Cardiac muscle cell (in vitro differentiated cells and primary cell): ENCODE measurements at places on chromosomes 12 and 14. TPM values are rescaled to one million over a fixed set of nuclear protein-coding genes. Genes with fewer than 3 reads are reported as not detected.

DNA sequence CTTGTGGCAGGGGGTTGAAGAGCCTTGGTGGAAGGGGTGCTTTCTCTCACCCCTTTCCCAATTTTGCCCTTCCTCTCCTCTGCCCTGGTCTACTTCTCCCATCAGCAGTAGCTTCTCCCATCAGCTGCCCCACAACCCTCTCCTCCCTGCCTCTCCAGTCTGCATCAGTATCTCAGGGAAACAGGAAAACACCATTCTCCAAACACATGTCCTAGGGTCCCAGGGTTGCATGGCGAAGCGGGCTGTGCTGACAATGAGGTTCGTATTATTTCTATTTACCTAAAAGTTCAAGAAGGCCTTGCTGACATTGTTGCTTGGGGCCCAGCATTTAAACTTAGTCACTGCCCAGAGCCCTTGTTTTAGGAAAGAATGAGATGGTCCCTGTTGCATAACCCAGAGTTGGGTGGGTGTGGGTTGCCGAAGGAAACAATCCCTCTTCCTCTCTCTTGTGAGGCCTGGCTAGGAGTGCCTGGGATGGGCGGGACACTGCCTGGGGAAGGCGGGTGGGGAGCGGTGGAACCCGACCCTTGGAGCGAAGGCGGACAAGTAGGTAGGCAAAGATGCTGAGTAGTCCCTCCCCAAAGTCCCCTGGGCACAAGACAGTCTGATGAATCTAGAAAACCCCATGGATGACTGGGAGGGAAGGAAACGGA, 1.3 kb upstream of the IGFBP6 start:
- peaks cover 15% of the 10 kb centered on the region for H3K4me1 ChIP-seq
- no peak overlapping the region for H3K4me3 ChIP-seq
- peak; percentile 85 for DNase-seq
- no peaks in the 10 kb centered on the region for H3K36me3 ChIP-seq
- H3K27me3 ChIP-seq: peaks cover 3% of the 10 kb centered on the region

GRCh38 chr12:64618953-64619590, 8.8 kb downstream of the RASSF3 start:
- H3K36me3 ChIP-seq: no peaks in the 10 kb centered on the region
- peak; percentile 83 for DNase-seq
- H3K27ac ChIP-seq: no peak overlapping the region
- H3K4me3 ChIP-seq: no peak overlapping the region
- no peaks in the 10 kb centered on the region for H3K4me1 ChIP-seq

DNA sequence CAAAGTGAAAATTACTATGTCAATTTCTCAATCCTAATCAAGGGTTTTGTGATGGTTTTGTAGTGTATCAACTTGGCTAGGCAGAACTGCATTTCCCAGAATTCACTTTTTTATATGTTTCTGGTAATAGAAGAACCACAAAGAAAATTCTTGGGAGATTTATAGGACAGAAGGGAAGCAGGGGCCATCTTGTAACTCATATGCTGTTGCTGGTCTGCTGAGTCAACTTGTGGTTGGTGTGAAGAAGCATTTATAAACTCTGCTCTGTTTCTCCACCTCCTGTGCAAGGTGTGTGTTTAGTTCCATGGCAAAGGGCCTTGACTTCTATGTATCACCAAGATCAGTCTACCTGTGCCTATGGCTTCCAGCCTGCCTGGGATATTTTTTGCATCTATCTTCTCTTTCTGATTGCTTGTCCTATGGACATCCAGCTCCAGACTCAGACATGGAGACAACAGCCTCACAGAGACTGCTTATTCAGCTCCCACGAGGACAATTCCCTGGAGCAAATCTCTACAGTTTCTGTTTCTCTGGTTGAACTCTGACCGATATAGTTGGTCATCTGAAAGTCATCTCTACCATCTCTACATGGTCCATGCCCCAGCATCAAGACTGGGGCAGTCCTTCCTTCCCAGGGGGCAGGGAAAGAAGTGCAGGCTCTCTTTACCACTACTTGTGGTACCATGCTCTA, 364.3 kb upstream of the DDHD1 start:
- H3K4me3 ChIP-seq: no peak overlapping the region
- H3K4me1 ChIP-seq: no peaks in the 10 kb centered on the region
- H3K27ac ChIP-seq: no peak overlapping the region
- no peaks in the 10 kb centered on the region for H3K36me3 ChIP-seq
- peaks cover 56% of the 10 kb centered on the region for H3K27me3 ChIP-seq

GRCh38 chr12:24127919-24128721, 178.7 kb upstream of the SOX5 start:
- no peaks in the 10 kb centered on the region for H3K36me3 ChIP-seq
- no peak overlapping the region for H3K4me3 ChIP-seq
- H3K27me3 ChIP-seq: no peaks in the 10 kb centered on the region
- no peak overlapping the region for H3K27ac ChIP-seq

GRCh38 chr12:15996254-15996653, 85.1 kb downstream of the DERA start:
- H3K4me1 ChIP-seq: peaks cover 22% of the 10 kb centered on the region
- H3K36me3 ChIP-seq: no peaks in the 10 kb centered on the region
- H3K4me3 ChIP-seq: no peak overlapping the region
- no peaks in the 10 kb centered on the region for H3K27me3 ChIP-seq
- no peak overlapping the region for H3K27ac ChIP-seq

DNA sequence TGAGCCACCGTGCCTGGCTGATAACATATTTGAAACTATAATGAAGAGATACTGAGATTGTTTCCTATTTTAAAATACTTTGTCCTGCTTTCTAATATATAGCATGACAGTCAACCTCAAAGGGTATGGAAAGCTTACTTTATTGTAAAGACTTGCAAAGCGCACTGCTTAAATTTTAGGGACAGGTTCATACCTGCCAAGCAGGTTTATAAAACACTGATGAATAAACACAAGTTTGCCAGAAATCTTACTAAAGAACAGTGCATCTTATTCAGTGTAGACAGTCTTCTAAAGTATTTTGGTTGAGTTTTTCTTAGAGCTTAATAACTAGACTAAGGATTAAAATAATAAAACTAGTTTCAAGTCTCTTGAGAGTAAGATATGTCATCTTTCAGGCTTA, 4.8 kb downstream of the C12orf71 start:
- no peaks in the 10 kb centered on the region for H3K36me3 ChIP-seq
- H3K4me1 ChIP-seq: no peaks in the 10 kb centered on the region
- peaks cover 44% of the 10 kb centered on the region for H3K27me3 ChIP-seq

DNA sequence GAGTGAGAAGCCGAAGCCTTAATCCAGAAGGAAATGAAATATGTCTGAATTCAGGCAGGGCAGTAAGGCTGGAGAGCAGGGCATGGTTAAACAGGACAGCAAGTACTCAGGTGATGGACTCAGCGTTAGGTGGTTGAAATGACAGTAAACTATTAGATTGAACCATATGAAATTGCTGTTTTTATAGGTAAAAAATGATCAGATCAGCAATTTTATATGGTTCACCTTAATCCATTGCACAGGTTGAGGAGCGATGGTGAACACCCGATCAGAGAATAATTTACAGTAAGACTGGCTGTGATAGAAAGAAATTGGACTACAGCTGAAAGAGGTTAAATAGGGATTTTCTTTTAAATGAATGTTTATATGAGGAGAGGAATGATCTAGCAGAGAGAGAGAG, 56.6 kb downstream of the TTC6 start:
- H3K27ac ChIP-seq: no peak overlapping the region
- H3K4me3 ChIP-seq: no peak overlapping the region
- no peaks in the 10 kb centered on the region for H3K4me1 ChIP-seq
- H3K27me3 ChIP-seq: no peaks in the 10 kb centered on the region

- no peaks in the 10 kb centered on the region for H3K27me3 ChIP-seq
- no peak for DNase-seq
- H3K27ac ChIP-seq: peak within 1 kb of the TSS; percentile 14
- no peaks in the 10 kb centered on the region for H3K36me3 ChIP-seq
- no peak within 1 kb of the TSS for H3K4me3 ChIP-seq
These were observed at the start of gene MGP for GRCh38 chr12:14885718-14886221. MGP (minus strand) TSS chr12:14885854; CDS start chr12:14885791, 63 bp downstream.

- H3K4me3 ChIP-seq: no peak overlapping the region
- H3K36me3 ChIP-seq: no peaks in the 10 kb centered on the region
- H3K27me3 ChIP-seq: no peaks in the 10 kb centered on the region
- no peaks in the 10 kb centered on the region for H3K4me1 ChIP-seq
- H3K27ac ChIP-seq: no peak overlapping the region
These were observed 126.9 kb upstream of the RBM19 start for GRCh38 chr12:114092981-114093380.

DNA sequence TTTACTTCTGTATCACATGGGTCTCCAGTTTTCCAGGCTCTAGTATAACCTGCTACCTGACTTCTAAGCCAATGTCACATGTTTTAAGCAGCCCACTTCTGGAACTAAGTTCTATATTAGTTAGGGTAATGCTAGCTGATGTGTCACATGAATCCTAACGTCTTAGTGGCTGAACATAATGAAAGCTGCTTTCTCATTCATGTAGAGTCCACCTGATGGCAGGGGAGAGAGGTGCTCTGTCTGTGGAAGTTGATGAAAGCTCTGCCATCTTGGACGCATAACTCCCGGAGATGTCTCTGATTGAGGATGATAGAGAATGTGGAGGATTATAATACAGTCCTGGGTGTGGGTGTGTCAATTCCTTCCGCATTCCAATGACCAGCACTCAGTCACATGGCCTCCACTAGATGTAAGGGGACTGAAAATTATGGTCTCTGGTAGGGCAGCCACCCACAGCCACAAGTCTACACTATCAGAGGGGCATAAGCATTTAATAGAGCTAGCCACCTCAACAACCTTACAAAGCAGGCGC, 234.4 kb upstream of the CRY1 start:
- no peaks in the 10 kb centered on the region for H3K4me1 ChIP-seq
- H3K27ac ChIP-seq: no peak overlapping the region
- peaks cover 38% of the 10 kb centered on the region for H3K27me3 ChIP-seq
- no peaks in the 10 kb centered on the region for H3K36me3 ChIP-seq
- H3K4me3 ChIP-seq: no peak overlapping the region
- DNase-seq: no peak

- no peaks in the 10 kb centered on the region for H3K36me3 ChIP-seq
- no peaks in the 10 kb centered on the region for H3K27me3 ChIP-seq
- no peak overlapping the region for H3K4me3 ChIP-seq
- H3K27ac ChIP-seq: no peak overlapping the region
- DNase-seq: no peak
- H3K4me1 ChIP-seq: no peaks in the 10 kb centered on the region
These were observed 205.0 kb downstream of the BMP4 start for GRCh38 chr14:53751650-53752049.

GRCh38 chr12:93192878-93193277, 184.8 kb upstream of the NUDT4 start:
- DNase-seq: no peak
- no peaks in the 10 kb centered on the region for H3K36me3 ChIP-seq
- H3K4me3 ChIP-seq: no peak overlapping the region
- peaks cover 11% of the 10 kb centered on the region for H3K4me1 ChIP-seq
- no peak overlapping the region for H3K27ac ChIP-seq
- no peaks in the 10 kb centered on the region for H3K27me3 ChIP-seq

- H3K36me3 ChIP-seq: no peaks in the 10 kb centered on the region
- H3K27me3 ChIP-seq: no peaks in the 10 kb centered on the region
- H3K4me1 ChIP-seq: no peaks in the 10 kb centered on the region
- DNase-seq: peak; percentile 27
- no peak overlapping the region for H3K27ac ChIP-seq
These were observed 20.2 kb downstream of the CCDC38 start for GRCh38 chr12:95922231-95922630.

- H3K27ac ChIP-seq: no peak overlapping the region
- no peaks in the 10 kb centered on the region for H3K27me3 ChIP-seq
- no peaks in the 10 kb centered on the region for H3K36me3 ChIP-seq
- H3K4me1 ChIP-seq: no peaks in the 10 kb centered on the region
- DNase-seq: peak; percentile 4
- no peak overlapping the region for H3K4me3 ChIP-seq
These were observed 397.7 kb downstream of the MDGA2 start for GRCh38 chr14:47277703-47278102.

GRCh38 chr14:73344319-73344718, 107.0 kb downstream of the PAPLN start:
- H3K27ac ChIP-seq: no peak overlapping the region
- no peak for DNase-seq
- H3K36me3 ChIP-seq: no peaks in the 10 kb centered on the region
- no peak overlapping the region for H3K4me3 ChIP-seq
- H3K27me3 ChIP-seq: no peaks in the 10 kb centered on the region

GRCh38 chr12:120804428-120804827, 78.8 kb downstream of the ACADS start:
- no peak overlapping the region for H3K4me3 ChIP-seq
- H3K36me3 ChIP-seq: no peaks in the 10 kb centered on the region
- no peaks in the 10 kb centered on the region for H3K27me3 ChIP-seq
- H3K27ac ChIP-seq: no peak overlapping the region
- no peak for DNase-seq

DNA sequence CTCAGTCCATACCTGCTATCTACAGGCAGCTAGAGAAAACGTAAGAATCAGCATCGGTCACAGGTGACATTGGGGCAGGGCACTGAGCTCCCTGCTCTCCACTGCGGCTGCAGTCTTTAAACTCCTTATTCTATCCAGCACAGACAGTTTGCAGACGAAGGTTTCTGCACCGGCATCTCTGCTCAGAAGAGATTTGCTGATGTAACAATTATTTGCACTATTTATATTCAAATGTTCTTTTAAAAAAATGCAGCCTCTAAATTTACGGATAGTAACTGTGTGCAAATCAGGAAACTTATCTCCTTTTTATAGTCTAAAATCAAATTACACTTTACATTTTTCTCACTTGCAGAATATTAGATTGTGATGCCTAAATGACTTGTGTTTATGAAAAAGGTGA, 671.0 kb downstream of the VRK1 start:
- no peak overlapping the region for H3K27ac ChIP-seq
- no peak overlapping the region for H3K4me3 ChIP-seq
- DNase-seq: no peak
- no peaks in the 10 kb centered on the region for H3K27me3 ChIP-seq

- no peaks in the 10 kb centered on the region for H3K4me1 ChIP-seq
- no peak for DNase-seq
- no peaks in the 10 kb centered on the region for H3K27me3 ChIP-seq
These were observed 26.3 kb downstream of the LRTM2 start for GRCh38 chr12:1846421-1847405.

- DNase-seq: no peak
- H3K27me3 ChIP-seq: no peaks in the 10 kb centered on the region
- H3K4me1 ChIP-seq: no peaks in the 10 kb centered on the region
- H3K36me3 ChIP-seq: no peaks in the 10 kb centered on the region
- H3K4me3 ChIP-seq: no peak overlapping the region
These were observed 60.3 kb downstream of the GPHN start for GRCh38 chr14:66568220-66568619.

GRCh38 chr12:8123124-8123912, at the start of gene CLEC4A:
CLEC4A (plus strand) TSS chr12:8123617; CDS start chr12:8123879, 262 bp downstream.
- H3K27me3 ChIP-seq: no peaks in the 10 kb centered on the region
- no peaks in the 10 kb centered on the region for H3K4me1 ChIP-seq
- no peak within 1 kb of the TSS for H3K27ac ChIP-seq

- DNase-seq: peak; percentile 32
- no peak overlapping the region for H3K4me3 ChIP-seq
- H3K27ac ChIP-seq: no peak overlapping the region
- H3K36me3 ChIP-seq: no peaks in the 10 kb centered on the region
- no peaks in the 10 kb centered on the region for H3K27me3 ChIP-seq
These were observed 53.4 kb upstream of the ANO4 start for GRCh38 chr12:100741084-100741711.

The IAPP gene
- total RNA-seq: 0.09 and 0.14 TPM in 2 replicates

The DIO3 gene
- total RNA-seq: 0.18 TPM in 1 of 2 replicates, not detected in the other

The PPP1R1A gene
- 138 and 154 TPM in 2 replicates for total RNA-seq

The PRKD1 gene
- 15.7 and 17.9 TPM in 2 replicates for total RNA-seq

The INSM2 gene
- not detected in 2 replicates for total RNA-seq

The EML5 gene
- total RNA-seq: 0.11 and 0.92 TPM in 2 replicates

The GPRC5D gene
- not detected in 2 replicates for total RNA-seq

The TRHDE gene
- 0.11 TPM in 1 of 2 replicates, not detected in the other for total RNA-seq

The SYCP3 gene
- not detected in 2 replicates for total RNA-seq

The RIPK3 gene
- 0.24 TPM in 1 of 2 replicates, not detected in the other for total RNA-seq
